ENCODE measurements at places on chromosomes 2 and 18. TPM values are rescaled to one million over a fixed set of nuclear protein-coding genes. Genes with fewer than 3 reads are reported as not detected.

DNA sequence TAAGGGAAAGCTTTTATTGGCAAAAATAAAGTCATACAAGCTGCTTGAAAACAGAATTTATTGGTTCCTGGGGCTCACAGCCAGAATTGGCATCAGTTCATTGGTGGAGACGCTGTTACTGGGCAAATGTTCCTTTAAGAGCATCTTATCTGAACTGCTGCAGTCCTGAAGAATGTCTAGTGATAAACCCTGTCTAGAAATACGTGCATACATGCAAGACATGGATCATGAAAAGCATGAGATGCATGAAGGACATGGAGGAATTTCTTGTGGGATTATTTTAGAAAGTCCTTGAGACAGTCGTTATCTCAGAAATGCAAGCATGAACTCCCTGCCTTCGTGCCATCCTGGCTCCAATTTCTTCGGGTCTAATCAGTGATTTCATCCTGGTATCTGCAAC lies 32.5 kb upstream of the FHOD3 start:
- DNase-seq, result no peak

- no peak for DNase-seq
These were observed 90.5 kb upstream of the SMIM21 start for GRCh38 chr18:75518007-75518406.

KCNG3 gene
- total RNA-seq, result 4.8 TPM

- DNase-seq, result peak; percentile 16
These were observed 257.7 kb downstream of the CDCA7 start for GRCh38 chr2:173612354-173612753.

DNA sequence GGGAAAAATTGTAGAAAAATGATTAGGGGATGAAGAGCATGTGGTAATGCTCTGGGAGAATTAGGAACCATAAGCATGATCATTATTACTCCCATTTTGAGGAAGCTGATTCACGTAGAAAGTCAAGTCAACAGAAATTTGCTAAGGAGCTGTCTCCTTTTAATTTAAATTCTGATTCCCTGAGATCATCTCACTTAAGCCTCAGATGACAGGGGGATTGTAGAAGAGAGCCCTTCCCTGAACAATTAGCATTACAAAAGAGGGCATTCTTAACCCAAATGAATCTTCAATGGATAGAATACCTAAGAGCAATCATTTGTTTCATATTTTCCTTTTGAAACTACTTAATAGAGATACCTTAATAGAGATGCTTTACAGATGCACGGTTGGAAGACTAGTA lies 267.9 kb downstream of the NYAP2 start:
- no peak for DNase-seq

DNA sequence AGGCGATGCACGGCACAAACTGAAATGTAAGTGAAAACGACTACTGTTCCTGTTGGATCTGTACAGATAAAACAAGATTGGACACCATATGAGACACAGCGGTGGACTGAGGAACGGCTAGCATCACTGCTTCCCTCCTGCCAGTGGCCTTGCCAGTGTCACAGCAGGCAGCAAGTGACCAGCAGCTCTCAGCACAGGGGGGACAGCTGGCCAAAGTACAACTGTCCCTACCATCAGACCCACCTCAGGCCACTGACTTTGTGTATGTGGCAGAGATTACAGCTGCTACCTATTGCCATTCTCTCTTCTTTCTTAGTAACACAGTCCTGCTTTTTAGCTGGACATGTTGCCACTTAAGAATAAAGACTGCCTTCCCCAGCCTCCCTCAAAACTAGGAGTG lies 80.0 kb upstream of the SLC66A3 start:
- no peak for DNase-seq

GRCh38 chr2:10327896-10328669 lies 25.4 kb downstream of the HPCAL1 start:
- no peak for DNase-seq

DNA sequence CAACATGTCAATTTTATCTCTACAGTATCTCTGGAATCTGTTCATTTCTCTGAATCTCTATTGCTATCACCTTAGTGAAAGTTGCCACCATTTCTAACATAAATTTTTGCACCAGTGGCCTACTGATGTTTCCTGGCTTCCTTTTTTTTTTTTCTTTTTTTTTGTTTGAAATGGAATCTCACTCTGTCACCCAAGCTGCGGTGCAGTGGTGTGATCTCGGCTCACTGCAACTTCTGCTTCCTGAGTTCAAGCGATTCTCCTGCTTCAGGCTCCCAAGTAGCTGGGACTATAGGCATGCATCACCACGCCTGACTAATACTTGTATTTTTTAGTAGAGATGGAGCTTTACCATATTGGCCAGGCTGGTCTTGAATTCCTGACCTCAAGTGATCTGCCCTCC lies 35.1 kb downstream of the KCNJ13 start:
- no peak for DNase-seq

GLI2 gene
- 0.16 TPM for total RNA-seq

- DNase-seq, result no peak
These were observed 105.6 kb downstream of the AFF3 start for GRCh38 chr2:100036793-100037192.

SCG2 gene
- total RNA-seq, result 5.9 TPM

SPP2 gene
- total RNA-seq, result not detected

SGPP2 gene
- not detected for total RNA-seq

LYG2 gene
- not detected for total RNA-seq

- DNase-seq, result no peak
These were observed 78.7 kb downstream of the GRB14 start for GRCh38 chr2:164542581-164543021.

DNA sequence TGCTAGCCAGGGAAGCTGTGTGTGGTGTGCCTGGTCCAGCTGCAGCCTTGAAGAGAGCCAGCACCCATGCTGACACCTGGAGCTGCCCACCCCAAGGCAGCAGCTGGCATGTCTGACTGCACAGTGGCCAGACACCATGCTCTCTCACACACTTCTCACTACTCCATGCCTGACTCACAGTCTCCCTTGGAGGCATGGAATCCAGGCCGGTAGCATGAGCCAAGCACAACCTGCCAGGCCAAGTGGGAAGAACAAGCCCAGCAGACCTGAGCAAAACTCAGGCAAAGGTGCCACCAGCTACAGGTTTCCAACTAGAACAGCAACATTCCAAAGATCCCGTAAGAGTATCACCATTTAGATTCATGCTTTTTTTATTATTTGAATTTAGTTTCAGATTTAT lies 625.3 kb upstream of the LRRTM4 start:
- no peak for DNase-seq

Data from SK-MEL-5 (cell line).